Activated T-helper 1 cell treated with anti-CD3 and anti-CD28 coated beads, Interleukin-2, amount 50 U/mL, for 16 hours (primary cell): ENCODE measurements at places on chromosomes 16 and 17.

GRCh38 chr16:31920373-31920772 is 46.8 kb downstream of the ZNF267 start:
- no peak for DNase-seq

- no peak for DNase-seq
Observed at GRCh38 chr17:49580055-49580721, 4.5 kb downstream of the NXPH3 start.

GRCh38 chr17:34645594-34645993 is 66.2 kb downstream of the TMEM132E start:
- DNase-seq: no peak

- no peak for DNase-seq
Observed at GRCh38 chr16:52515068-52515671, 31.8 kb downstream of the TOX3 start.

- DNase-seq: no peak
Observed at GRCh38 chr17:63840591-63841349, 1.7 kb downstream of the SMARCD2 start.

- no peak for DNase-seq
Observed at GRCh38 chr17:2210726-2211125, 92.9 kb downstream of the SMG6 start.

DNA sequence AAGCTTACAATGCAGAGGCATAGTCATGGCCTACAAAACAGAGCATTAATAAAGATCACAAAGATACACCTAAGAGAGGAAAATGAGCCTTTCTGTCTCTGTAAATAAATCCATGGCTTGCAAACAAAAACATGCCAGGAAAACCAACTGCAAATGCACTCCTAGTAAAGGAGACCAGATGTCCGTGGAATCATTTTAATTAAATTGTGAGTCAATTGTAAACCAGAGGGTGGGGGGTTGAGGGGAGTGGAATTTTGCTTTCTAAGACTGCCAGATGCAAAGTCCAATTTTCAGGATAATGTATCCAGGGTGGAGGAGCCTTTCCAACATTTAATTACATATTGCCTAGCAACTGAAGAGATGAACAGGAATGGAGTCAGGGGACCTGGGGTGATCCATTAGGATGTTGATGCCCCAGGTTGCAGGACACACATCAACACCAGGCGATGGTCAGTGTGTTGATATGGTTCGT is 390.3 kb upstream of the CCL2 start:
- no peak for DNase-seq
